ENCODE measurements at places on chromosomes 11 and 22.

DNA sequence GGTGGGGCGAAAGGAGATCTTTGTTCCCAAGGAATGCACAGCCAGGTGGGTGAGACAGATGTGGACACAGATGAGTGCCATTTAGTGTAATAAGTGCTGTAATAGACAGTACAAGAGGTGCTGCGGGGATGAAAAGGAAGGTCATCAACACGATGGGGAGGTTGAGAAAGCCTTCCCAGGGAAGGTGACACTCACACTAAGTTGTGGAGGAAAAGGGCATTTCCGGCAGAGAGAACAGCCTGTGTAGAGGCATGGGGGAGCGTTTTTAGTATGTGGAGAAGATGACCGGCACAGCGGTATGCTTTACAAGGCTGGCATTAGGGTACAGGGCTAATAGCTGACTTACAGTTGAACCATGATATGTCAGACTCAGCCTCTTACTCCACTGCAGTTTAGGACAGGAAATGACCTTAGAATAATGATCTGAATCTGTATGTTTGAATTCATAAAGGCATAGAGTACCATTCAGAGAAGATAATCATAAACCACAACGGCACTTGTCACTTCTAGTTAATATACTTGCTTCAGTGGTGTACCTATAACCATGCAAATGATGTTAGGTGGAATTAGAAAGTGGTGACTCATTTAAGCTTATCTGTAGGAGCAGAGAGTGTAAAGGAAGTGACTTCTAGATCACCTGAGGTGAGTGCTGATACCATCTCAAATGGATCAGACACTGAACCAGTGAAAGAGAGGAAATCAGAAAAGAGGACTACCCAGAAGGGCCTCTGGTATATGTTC lies 60.6 kb downstream of the FAM83F start:
- no peak for DNase-seq

DNA sequence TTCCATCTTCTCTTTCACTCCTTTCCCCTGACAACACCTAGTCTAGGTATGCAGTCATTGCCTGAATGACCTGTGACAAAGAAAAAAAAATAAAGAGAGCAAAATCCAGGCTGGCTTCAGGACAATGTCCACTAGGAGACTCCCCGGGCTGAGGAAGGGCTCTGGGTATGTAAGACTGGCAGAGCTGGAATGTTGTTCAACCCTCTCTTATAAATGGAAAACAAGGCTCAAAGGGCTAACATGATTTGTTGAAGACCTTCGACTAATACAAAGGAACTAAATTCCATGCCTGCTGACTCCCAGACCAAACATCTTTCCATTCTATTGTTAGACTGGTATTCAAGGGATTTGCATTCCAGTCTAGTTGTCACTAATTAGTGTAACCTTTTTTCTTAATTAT lies 122.2 kb downstream of the ARL14EP start:
- DNase-seq: no peak

DNA sequence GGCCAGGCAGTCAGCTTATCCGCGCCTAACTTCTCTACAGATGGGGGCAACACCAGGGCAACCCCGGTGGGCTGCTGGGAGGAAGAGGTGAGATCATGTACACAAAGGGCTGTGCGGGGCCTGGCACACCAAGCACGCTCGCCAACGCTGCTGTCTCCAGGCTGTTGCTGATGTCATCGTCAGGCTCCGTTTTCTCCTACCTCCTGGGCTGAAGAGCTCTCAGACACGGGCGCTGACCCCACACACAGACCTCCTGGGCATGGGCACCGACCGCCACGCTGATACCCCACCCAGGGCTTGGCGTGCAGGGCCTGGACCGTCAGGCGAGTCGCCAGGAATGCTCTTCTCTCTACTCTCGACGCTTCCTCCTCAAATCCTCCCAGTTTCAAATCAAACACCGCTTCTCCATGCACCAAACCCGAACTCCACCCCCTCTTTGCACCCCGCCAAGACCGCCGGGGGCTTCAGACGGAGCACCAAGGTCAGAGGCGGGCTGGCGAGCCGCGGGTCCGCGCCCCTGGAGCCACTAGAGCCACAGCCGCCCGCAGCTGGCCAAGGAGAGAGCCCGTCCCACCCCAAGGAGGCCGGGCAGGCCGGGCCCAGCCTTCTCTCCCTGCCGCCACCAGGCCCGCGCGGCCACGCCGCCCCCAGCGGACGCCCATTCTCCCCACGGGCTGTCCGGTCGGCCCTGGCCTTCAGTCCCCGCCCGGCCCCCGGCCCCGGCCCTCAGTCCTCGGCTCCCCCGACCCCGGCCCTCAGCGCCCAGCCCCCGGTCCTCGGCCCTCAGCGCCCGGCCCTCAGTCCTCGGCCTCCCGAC lies 772 bp downstream of the SBF1 start:
- DNase-seq: no peak

DNA sequence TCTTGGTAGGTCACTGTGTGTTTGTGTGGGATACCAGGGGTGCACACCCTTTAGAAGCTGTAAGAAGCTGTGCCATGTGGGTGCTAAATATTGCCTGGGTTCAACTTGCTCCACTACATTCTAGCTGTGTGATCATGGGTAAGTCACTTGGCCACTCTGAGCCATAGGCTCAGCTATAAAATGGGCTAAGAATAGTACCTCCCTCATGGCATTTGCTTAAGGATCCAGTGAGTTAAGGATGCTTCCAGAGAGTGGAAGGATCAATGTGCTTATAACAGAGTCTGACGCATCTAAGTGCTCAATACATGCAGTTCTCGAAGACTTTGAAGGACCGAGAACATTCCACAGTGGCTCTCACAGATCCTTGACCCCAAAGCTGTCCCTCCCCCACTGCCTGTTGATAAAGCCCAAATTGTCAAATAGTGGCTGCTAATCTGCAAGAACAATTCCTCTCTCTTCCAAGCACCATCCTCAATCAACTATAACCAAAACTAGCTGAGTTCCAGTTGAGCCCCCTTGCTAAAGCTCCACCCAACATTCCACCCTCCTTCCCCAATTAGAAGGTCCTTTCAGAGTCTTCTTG lies 13.2 kb upstream of the TMPRSS6 start:
- no peak for DNase-seq

DNA sequence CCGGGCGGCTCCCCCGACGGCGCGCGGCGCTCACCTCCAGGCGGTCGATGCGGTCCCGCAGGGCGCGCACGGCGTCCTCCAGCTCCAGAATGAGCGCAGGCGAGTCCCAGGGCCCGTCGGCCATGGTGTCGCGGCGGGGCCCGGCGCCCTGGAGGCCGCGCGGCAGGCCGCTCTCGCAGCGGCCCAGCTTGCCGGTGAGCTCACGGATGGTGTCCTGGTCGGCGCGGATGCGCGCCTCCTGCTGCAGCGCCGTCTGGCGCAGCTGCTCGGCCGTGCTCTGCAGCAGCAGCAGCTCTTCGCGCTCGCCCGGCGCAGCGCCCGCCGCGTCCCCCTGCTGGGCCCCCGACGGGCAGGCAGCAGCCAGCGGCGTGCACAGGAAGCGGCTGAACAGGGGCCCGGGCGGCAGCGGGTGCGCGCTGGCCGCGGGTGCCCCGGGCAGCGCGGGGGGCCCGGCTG lies 599 bp downstream of the NPTXR start:
- DNase-seq: no peak

- DNase-seq: no peak
Measured at GRCh38 chr11:86116386-86116726, 47.5 kb upstream of the PICALM start.

DNA sequence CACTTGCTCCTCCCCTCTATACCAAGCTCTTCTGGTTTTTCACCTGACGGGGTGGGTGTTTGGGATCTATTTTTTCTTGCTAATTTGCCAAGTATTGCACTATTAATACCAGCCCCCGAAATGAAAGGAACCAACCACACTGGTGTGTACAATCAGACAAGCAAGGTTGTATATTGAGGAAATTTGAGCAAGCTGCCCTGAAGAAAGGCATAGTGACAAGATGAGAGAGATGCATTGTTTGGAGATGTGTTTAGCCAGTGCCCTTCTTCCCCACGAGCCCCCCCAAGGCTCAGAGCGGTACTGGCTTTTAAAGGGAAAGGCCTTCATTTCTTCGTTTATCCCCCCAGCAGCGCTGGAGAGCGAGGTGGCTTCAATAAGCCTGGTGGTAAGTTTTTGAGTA lies 15.2 kb upstream of the GAS2L1 start:
- no peak for DNase-seq

- DNase-seq: no peak
Measured at GRCh38 chr22:40890881-40891280, 29.0 kb upstream of the DNAJB7 start.

DNA sequence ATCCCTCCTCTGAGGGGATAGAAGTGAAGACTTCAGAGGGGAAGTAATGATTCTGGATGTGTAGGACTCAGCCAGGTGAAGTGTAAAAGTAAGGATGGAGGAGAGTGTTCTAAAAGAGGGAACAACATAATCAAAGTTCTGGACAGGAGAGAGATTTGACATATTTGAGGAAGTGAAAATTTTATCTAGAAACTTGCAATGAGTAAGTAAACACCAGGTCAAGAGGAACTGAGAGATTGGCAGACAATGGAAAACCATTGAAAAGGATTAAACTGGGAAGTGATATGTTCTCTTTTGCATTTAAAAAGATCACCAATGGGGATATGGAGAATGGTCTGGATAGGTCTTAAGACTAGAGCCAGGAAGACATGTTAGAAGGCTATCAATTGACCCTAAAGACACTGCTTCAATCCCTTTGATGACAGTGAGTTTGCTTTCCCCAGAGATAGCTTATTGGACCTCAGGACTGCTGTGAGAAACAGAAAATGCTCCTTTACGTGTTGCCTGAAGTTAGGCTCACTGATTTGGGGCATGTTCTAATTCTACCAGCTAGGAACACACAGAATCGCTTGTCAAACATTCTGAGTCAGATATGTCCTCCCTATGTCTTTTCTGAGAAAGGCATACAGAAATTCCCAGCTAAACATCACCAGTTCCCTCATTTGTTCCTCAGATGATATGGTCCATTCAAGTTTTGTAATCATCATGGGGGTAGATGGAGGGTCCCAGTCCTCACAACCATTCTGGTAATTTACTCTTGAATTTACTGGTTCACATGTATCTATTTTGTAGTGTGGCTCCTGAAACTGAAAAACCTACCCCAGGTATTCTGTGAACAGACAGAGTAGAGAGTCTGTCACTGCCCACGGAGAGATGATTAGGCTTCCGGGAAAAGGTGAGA lies 144.9 kb downstream of the MAML2 start:
- DNase-seq: no peak

- DNase-seq: no peak
Measured at GRCh38 chr11:46564459-46564858, 29.4 kb downstream of the AMBRA1 start.

- peak; percentile 65 for DNase-seq
Measured at GRCh38 chr11:65780770-65781151, at the start of gene AP5B1. Gene AP5B1 (minus strand): TSS chr11:65780976. CDS start chr11:65780591, 385 bp downstream.

- no peak for DNase-seq
Measured at GRCh38 chr11:11733246-11733747, 108.5 kb upstream of the USP47 start.

- DNase-seq: no peak
Measured at GRCh38 chr11:103295704-103296103, 186.5 kb downstream of the DYNC2H1 start.

DNA sequence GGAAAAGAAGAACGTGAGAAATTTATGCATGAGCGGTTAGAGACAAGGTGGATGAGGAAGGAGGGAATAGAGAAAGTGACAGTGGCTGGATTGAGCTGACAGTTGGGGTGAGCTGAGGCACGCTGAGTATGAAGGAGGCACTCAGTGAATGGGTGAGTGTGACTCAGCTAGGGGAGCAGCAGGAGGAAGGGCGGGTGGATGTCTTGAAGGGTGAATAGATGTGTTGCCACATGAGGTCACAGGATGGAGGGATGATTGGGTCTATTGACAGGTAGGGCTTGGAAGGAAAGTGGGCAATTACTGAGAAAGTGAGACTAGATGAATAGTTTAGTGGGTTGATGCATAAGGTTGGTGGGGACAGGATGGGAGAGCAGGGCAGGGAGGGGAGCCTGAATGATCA lies 8.0 kb downstream of the IFITM10 start:
- DNase-seq: no peak

DNA sequence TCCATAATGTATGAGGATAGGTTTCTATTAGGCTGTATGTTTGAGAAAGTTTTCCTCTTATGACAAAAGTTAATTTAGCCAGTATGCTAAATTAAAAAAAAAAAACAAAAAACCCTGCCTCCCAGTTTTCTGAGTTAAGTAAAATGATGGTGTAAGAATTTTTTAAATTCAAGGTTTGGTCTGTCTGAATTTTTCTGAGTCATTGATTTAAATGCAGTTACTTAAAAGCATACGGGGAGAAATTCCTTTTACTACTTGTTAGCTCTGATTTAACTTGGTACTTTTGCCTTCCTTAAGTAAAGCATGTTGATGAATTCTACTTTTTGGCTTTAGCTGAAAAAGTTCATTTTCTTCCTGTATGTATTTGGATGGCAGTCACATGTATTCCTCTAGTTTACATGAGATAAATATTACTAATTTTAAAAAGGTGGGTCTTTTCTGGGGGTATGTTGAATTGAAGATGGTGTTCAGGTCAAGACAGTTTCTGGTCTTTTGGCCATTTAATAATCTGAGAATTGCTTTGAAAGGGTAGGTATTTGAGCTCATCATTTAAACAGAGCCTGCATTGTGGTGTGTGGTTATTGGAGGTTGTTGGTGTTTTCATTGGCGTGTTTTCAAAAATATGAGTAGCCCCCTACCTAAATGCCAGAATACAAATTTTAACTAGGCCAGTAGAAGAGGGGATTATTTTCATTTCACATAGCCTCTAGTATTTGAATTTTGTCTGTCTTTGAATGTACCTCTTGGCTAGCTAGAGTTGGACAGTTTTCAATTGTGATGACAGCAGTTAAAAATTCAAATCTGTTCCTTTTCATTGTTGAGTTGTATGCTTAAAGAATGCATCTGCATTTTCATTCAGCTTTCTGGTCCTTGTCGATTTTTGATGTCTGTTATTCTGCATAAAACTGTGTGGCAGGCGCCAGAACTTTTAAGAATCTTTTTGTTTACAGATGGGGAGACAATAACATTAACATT lies 64.7 kb downstream of the MTMR3 start:
- DNase-seq: no peak

DNA sequence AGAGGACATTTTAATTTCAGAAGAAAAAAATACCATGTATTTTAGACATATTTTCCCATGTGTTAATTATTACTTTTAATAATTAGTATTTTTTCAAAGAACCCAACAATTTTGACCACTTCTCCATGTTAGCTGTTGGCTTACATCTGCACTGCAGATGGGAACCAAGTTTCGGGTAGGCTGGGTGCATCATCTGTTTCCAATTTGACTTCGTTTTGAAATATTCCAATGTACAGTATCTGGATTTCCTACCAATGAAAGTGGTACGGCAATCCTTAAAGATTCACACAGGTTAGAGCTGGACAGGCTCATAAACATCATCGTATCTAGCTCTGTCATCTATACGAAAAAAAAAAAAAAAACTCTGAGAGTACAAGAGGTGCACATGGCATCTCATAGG lies 670.2 kb downstream of the OPCML start:
- no peak for DNase-seq

- no peak for DNase-seq
Measured at GRCh38 chr11:3614742-3615171, 27.0 kb downstream of the ART5 start.

GRCh38 chr11:125001079-125001778 lies 47.2 kb downstream of the CCDC15 start:
- no peak for DNase-seq

- no peak for DNase-seq
Measured at GRCh38 chr11:76850130-76850529, 10.6 kb upstream of the ACER3 start.

Data from prostate gland (tissue), 2 donors.